ENCODE measurements at places on chromosomes 11 and 22.

DNA sequence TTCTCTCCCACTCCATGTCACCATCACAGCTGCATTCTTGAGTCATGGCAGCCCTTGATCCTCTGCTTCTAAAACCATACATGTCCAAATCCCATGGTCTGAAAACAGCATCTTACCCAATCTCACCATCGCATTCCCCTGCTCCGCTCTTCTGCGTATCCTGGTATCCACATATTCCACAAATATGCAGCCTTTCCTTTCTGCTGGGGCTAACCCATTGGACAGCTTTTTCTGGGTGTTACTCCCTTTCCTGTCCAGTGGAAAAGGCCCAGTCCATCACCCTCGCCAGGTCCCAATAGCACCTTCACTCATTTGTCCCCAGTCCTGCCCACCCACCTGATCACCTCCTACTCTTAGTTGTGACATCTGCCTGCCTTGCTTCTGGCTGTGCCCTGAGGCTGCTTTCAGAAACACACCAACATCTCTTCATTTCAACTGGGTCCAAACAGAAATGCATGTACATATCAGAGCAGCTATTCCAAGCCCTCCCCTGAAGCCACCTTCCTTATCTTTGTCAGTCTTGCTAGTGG lies 237.6 kb upstream of the TBCEL start:
- no peaks in the 10 kb centered on the region for H3K36me3 ChIP-seq
- no peak overlapping the region for H3K27ac ChIP-seq
- no peaks in the 10 kb centered on the region for H3K4me1 ChIP-seq

- H3K4me1 ChIP-seq: no peaks in the 10 kb centered on the region
- H3K36me3 ChIP-seq: no peaks in the 10 kb centered on the region
- no peak overlapping the region for H3K27ac ChIP-seq
- no peak overlapping the region for H3K4me3 ChIP-seq
- H3K27me3 ChIP-seq: no peaks in the 10 kb centered on the region
Observed at GRCh38 chr11:69372589-69373250, 78.8 kb downstream of the MYEOV start.

DNA sequence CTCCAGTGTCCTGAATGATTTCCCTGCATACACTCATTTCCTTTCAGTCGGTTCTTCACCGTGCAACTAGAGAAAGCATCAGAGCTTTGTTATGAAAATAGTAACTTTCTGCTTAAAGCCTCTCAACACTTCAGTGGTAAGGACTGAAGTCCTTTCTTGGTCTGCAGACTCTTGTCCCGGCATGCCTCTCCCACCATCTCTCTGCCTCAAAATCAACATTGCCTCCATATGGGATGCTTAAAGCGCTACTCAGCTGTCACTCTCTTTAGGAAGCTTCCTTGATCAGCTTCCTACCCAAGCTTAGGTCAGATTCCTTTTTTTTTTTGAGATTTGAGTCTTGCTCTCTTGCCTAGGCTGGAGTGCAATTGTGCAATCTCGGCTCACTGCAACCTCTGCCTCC lies 36.7 kb downstream of the APLP2 start:
- no peaks in the 10 kb centered on the region for H3K36me3 ChIP-seq
- DNase-seq: no peak
- peaks cover 7% of the 10 kb centered on the region for H3K4me1 ChIP-seq
- no peaks in the 10 kb centered on the region for H3K27me3 ChIP-seq

DNA sequence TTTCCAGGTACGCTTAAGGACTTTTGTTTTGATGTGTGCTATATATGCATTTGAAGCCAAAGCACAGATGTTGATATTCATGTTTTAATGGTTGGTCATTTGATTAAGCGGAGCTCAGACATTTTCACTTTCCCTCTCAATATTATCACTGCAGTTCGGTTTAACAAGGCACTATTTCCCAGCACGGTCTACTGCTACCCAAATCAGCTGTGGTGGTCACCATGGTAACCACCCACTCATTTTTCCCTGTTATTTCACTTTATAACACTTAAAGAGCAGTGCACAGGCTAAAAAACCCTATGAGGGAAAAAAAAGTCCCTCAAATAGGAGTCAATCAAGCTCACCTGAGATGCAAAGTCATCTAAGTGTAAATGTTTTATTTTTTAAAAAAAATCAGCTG lies 439.6 kb upstream of the CCDC90B start:
- H3K4me1 ChIP-seq: peaks cover 6% of the 10 kb centered on the region
- H3K4me3 ChIP-seq: no peak overlapping the region
- H3K27ac ChIP-seq: no peak overlapping the region

DNA sequence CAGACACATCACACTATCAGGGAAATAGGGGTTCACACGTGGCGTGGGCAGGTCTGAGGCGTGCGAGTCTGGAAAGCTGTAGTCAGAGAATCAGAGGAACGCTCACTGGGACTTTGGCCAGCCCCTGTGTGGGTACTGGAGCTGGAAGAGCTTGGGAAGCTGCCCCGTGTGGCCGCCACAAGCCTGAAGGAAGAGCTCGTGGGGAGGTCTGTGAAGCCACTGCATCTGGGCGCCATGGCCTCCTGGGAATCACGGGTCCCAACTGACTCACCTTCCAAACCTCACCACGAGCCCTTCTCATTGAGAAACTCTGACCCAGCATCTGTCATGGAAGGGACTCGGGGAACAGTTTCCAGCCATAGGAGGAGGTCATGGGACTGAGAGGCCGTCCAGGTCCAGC lies 5.9 kb upstream of the MRGPRF start:
- H3K27ac ChIP-seq: no peak overlapping the region
- no peak for DNase-seq
- no peaks in the 10 kb centered on the region for H3K36me3 ChIP-seq
- no peaks in the 10 kb centered on the region for H3K4me1 ChIP-seq

DNA sequence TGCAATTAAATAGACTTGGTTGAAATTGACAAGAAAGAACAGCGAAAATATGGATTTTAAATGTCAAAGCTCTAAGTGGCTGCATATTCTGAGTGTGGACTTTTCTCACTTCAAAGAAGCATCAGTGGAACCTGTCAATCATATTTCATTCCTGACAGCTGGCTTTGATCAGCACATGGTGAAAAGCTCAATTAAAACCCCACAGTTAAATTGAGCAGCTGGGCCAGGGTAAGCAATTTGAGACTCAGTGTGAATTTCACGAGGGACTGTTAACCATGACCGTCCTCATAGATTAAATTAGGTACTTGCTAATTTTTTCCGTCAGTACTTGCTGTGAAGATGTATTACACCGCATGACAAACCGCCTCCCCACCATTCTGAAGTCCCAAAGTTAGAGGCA lies 11.0 kb upstream of the OR10D3 start:
- H3K4me1 ChIP-seq: no peaks in the 10 kb centered on the region
- H3K27me3 ChIP-seq: no peaks in the 10 kb centered on the region
- H3K27ac ChIP-seq: no peak overlapping the region

DNA sequence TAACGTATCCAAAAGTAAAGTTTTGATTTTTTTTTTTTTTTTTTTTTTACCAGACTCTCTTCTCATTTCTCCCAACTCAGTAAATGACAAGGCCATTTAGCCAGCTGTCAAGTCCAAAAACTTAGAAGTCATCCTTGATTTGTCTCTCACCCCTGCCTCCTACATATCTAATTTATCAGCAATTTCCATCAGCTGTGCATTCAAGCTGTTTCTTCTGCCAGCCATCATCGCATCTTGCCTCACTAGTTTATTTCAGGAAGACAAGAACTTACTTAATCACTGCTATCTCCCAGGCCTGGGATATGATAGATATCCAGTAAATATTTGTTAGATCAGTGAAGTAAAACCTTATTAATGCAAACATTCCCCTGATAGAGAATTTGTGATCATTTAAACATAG lies 47.6 kb downstream of the SCGB1A1 start:
- no peak overlapping the region for H3K27ac ChIP-seq
- DNase-seq: no peak
- H3K27me3 ChIP-seq: no peaks in the 10 kb centered on the region

GRCh38 chr22:37498289-37498909 lies 12.2 kb upstream of the MFNG start:
- no peaks in the 10 kb centered on the region for H3K27me3 ChIP-seq
- DNase-seq: no peak
- no peak overlapping the region for H3K4me3 ChIP-seq
- no peaks in the 10 kb centered on the region for H3K36me3 ChIP-seq
- H3K4me1 ChIP-seq: peaks cover 66% of the 10 kb centered on the region

All from tibial nerve (tissue), 4 donors.